ENCODE measurements at places on chromosomes 1 and 21.
A peak's percentile ranks its signal among the peaks of the same experiment; 100 is the strongest.

GRCh38 chr1:185483664-185484450, 166.8 kb upstream of the IVNS1ABP start:
- DNase-seq = no peak

- DNase-seq = no peak
Observed at GRCh38 chr1:158148468-158148867, 32.2 kb upstream of the CD1D start.

DNA sequence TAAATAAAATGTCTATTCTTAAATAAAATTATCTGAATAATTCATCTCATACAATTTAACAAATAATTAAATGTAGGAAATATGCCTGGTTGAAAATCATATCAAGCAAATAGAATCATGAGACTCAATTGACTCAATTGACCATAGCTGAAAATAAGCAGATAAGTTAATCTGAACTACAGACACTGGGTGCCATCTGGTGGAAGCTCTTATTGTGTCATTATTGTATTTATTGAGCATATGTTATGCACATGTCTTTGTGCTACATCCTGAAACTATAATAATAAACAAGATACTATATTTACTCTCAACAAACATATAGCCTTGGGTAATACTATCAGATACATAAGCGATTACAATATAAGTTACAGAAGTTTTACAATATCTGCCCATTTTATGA, 41.0 kb downstream of the BRINP3 start:
- DNase-seq = no peak

- no peak for DNase-seq
Observed at GRCh38 chr1:45953934-45954847, 150.8 kb downstream of the MAST2 start.

DNA sequence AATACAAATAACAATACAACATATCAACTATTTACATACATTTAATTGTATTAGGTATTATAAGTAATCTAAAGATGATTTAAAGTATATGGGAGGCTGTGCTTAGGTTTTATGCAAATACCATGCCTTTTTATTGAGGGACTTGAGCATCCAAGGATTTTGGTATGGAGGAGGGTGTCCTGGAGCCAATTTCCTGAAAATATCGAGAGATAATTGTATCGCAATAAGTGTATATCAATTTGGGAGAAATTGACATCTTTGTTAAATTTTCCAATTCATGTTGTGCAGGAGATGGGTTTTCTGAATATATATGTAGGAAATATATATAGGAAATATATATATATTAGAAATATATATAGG, 63.5 kb downstream of the ATP1A1 start:
- no peak for DNase-seq

DNA sequence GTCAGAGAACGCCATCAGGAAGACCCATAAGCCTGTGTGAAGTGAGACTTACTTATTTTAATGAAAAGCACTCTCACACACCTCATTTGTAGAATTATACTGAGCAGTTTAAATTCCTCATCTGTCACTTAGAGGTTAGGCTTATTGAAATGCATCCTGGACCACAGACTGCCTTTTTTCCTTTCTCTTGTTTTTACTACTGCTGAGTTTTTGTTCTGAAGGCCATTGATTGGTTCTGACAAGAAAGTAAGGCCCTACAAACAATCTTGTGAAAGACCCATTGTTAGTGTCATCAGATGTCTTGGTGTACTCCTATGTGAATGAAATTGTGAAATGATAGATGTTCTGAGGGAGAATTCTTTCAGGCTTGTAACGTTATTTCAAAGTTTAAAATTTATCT, 1343.3 kb upstream of the ADGRL2 start:
- no peak for DNase-seq

DNA sequence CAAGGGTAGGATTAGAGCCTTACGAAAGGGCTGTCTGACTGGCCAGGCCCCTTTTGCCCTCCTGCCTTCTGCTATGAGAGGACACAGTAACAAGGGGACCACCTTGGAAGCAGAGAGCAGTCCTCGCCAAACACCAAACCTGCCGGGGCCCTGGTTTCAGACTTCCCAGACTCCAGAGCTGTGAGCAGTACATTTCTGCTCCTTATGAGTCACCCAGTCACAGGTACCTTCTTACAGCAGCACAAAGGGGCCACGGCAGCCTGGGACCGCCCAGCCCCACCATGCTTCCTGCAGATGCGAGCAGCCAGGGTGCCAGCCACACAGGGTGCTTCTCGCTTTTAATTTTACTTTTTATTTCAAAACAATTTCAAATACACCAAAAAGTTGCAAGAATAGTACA, 17.2 kb upstream of the POFUT2 start:
- no peak for DNase-seq

DNA sequence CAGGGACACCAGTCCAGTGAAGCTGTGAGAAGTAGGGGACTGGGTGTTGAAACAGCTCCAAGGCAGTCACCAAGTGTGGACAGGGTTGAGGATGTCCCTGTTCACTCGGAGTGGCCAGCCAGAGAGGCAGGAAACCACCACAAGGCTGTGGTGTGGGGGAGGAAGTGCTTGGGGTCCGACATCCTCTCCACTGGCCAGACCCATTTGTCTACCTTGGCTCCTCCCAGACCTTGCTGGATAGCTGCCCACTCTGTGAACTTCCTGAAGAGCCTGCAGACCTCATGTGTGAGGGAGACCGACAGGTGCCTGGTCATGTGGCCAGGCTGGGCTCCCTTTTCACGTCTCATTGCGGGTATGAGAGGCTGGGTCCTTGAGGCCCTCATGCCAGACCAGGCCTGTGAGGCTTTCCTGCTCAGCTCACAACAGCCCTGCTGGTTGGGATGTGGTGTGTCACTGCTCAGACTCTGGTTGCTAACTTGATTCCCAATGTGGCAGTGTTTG, 21.8 kb downstream of the CYP4B1 start:
- no peak for DNase-seq

- DNase-seq = no peak
Observed at GRCh38 chr1:114735479-114735878, 18.9 kb upstream of the NRAS start.

GRCh38 chr1:228742281-228742860, 7.1 kb downstream of the RHOU start:
- DNase-seq = no peak

- no peak for DNase-seq
Observed at GRCh38 chr1:116388122-116388521, 15.1 kb downstream of the ATP1A1 start.

DNA sequence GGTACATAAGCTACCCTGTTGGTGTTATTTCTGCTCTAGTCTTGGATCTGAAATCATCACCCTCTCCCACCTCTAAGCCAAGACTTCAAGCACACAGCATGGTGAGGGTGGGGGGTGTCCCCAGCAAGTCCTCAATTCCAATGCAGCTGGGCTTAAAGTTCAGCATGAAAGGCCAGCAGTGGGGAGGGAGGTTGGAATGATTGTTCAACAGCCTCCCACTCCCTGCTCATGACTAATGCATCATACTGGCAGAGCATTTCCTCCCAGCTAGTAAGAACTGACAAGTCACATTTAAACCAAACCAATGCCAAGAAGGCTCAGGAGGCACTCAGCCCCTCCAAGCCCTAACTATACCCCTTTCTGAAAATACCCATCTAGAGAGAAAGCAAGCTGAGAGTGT, 50.1 kb downstream of the TIAM1 start:
- DNase-seq = peak; percentile 24

- DNase-seq = no peak
Observed at GRCh38 chr1:118785246-118785645, 202.9 kb downstream of the TBX15 start.

- no peak for DNase-seq
Observed at GRCh38 chr1:202229376-202229775, 35.8 kb downstream of the LGR6 start.

- no peak for DNase-seq
Observed at GRCh38 chr1:27298632-27299384, 23.2 kb upstream of the TMEM222 start.

DNA sequence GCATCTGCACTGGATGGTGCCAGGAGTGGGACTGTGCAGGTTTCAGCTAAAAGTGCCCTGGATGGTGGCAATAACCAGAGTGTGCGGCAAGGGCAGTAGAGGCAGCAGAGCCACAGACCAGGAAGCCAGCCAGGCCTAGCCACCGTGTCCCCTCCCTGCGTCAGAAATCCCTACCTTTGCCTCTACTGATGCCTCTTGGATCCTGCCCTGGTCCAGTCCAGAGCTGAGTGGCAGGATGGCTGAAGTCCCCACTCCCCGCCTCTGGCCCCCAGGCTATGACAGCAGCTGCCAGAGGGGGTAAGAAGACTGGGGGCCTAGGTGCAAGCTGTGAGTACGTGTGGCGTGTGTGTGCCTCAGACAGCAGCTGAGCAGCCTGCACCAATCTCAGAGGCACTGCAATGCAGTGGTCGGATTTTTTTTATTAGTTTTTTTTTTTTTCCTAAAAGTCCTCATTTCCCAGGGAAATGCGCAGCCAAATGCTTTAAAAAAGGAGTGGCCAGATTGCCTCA, 51.9 kb downstream of the SYT2 start:
- no peak for DNase-seq

DNA sequence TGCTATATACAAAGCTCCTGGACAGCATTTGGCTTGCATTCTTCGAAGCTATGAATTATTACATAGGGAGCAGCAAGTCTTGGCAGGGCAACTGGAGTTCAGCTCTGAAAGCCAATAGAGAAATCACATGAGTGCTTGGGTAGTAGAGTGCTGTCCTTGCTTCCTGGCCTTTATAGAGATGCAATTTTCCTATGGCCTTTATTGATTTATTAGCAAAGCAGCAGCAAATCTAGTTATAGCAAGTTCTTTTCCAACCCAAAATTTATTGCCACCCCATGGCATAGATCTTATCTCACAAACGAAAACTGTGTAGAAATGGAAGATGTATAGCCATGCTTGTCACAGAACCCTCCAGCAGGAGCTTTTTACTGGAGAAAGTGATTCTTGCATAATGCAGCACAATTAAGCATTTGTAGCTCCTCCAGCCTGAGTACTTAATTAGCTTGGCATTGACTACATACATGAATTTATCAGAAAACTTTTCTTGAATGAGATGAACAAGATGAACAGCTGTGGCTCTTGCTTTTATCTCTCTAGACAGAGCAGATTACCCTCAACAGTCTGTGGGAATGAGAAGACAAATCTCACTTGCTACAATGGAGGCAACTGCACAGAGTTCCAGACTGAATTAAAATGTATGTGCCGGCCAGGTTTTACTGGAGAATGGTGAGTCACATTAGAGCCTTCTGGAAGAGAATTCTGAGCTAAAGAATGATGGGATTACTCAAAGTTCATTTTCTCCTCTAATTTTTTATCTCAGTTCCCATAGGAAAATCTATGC, 170.1 kb downstream of the CRB1 start:
- no peak for DNase-seq

- DNase-seq = peak; percentile 28
Observed at GRCh38 chr1:28917757-28918118, 3.4 kb downstream of the EPB41 start.

GRCh38 chr1:94765958-94766357, 54.2 kb upstream of the SLC44A3 start:
- DNase-seq = no peak

DNA sequence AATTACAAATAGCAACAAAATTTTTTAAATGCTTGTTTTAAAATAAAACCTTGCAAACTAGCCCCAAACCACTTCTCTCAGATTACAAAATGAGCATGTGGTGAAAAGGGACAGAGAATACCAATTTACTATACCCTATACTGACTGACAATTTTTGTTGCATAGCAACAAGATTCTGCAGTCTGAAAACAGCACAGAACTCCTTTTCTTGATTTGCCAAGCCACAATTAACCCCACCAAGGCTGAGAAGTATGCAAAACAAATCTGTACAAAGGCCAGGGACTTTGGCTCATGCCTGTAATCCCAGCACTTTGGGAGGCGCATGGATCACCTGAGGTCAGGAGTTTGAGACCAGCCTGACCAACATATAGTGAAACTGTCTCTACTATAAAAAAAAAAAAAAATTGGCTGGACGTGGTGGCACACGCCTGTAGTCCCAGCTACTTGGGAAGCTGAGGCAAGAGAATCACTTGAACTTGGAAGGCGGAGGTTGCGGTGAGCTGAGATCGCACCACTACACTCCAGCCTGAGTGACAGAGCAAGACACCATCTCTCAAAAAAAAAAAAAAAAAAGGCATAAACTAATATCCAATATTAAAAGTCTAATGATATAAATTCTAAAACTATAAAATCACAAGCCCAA, 21.8 kb downstream of the ENAH start:
- no peak for DNase-seq

- no peak for DNase-seq
Observed at GRCh38 chr1:40310129-40310461, 7.0 kb downstream of the COL9A2 start.

DNA sequence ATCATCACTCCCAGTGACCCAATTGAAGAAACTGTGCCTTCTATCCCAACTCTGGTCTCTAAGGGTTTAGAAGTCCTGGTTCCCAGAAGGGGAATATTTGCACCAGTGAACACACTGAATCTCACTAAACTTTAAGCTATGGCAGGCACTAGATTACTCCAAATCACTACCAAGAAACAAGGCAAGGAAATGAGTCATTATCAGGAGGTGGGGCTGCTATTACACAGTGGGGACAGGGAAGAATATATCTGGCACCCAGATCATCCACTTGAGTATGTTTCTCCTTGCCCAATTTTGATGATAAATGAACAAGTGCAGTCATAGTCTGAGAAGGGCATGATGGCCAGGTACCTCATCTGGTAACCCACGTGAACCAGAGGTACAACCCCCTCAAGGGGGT, 7.0 kb downstream of the MRPL9 start:
- peak; percentile 33 for DNase-seq

Data from activated CD4-positive, alpha-beta T cell treated with anti-CD3 and anti-CD28 coated beads, Interleukin-2, Interleukin-4, amounts not matched to agents 100 ng/mL and 50 ng/mL, durations not matched to agents 16 hours and 8 hours (primary cell).